ENCODE measurements at places on chromosomes 12 and 14.

- DNase-seq, result no peak
Measured at GRCh38 chr12:28949184-28949583, 199.9 kb upstream of the FAR2 start.

GRCh38 chr14:64580467-64580866, 30.7 kb downstream of the PPP1R36 start:
- DNase-seq, result no peak

GRCh38 chr14:101810897-101811621, 49.5 kb downstream of the PPP2R5C start:
- DNase-seq, result no peak

GRCh38 chr14:104689109-104689880, at the start of gene INF2:
Gene INF2, plus strand, starts transcription at chr14:104689618. Its CDS starts 11,748 bp downstream, at chr14:104701366.
- DNase-seq, result peak; percentile 54

DNA sequence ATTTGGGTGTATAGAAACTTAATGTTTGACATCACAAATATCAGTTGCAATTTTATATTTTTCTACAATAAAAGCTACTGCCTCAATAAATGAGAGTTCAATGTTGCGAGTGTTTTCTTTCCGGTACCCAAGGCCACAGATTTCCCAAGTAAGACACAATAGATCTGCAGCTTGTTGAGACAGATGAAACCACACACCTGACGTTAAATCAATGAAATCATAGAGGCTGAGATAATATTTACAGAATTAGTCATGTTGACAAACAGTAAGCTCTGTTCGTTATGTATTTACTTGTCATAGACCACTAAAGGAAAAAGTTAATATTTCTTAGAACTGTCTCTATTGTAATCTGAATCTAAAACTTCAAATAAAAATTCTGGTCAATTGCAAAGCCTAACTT, 49.2 kb upstream of the PTHLH start:
- no peak for DNase-seq

GRCh38 chr12:132702640-132703039, 8.0 kb upstream of the PGAM5 start:
- no peak for DNase-seq

DNA sequence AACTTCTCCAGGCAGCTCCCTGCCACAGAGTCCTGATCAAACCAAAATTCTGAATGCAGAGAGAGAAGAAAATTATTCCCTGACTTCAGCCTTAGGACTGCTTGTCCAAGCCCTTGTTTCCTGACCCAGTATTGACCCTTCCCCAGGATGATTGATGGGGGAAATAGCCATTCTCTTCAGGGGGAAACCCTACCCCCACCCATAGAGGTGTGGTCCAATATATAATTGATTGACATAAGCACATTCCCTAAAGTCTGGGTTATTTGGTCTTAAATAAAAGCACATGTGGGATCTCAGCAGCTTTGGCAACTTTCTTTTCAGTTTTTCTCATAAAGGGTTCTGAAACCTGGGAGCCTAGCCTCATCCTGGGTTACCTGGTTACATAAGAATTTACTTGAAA, 201.2 kb upstream of the DDHD1 start:
- no peak for DNase-seq

- DNase-seq, result no peak
Measured at GRCh38 chr12:77938301-77938700, 107.6 kb downstream of the NAV3 start.

DNA sequence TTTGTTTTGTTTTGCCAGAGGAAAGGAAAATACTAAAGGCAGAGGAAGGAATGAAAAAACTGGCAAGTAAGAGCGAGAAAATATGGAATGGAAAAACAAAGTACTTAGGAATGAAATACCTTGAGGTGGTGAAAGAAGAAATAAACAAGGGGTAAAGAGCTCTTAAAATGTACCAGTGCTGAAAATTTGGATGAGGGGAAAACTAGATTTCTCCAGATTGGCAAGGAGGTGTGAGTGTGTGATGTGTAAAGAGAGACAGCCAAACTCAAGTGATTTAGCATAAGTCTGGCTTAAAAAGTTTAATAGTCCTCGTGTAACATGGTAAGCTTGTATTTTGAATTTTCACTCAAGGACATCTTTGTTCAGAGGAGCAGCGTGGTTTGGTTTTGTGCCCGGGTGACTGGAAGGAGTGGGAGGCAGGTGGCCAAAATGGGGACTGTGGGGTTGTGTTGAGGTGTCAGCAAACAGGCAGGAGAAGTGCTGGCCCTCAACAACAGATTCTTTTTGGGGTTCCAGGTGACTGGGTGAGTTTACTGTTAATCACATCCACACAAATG, 102.7 kb downstream of the DACT1 start:
- no peak for DNase-seq

- no peak for DNase-seq
Measured at GRCh38 chr14:54686219-54686870, 119.4 kb downstream of the SAMD4A start.

- no peak for DNase-seq
Measured at GRCh38 chr12:14373217-14373616, 7.7 kb downstream of the ATF7IP start.

GRCh38 chr12:114678718-114679117, 5.3 kb downstream of the TBX3 start:
- no peak for DNase-seq

DNA sequence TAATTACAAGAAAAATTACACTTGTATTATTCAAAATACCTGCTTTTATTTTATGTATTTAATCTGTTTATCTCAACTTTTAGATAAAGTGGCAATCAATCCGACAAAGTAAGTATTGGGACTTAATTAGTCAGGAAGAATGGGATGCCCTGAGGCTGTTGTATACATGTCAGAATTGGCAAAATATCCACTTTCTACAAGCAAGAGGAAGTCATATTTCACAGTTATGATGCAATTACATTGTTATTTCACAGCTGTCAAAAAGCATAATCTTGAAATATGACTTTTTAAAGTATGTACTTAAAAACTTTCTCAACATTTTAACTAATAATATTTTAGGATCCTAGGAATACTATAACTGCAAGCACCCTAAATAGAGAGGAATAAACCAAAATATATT, 357.1 kb upstream of the MGAT4C start:
- DNase-seq, result no peak

DNA sequence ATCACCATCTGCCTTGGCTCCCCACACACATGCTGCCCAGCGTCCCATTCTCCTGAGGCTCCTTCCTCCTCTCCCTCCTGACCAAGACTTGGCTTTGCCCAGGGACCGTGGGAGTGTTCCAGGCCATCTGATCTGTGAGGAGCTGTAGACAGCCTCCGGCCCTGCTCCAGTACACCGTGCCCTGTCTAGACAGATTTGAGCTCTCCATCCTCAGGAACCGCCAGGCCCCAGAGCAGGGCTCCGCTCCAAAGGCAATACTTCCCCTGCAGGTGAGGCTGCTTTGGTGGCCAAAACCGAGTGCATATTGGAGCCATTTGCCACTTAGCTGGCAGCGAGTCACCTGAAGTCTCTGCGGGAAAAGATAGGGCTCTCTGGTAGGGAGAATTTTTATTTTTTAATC, 147.4 kb downstream of the ANO2 start:
- DNase-seq, result no peak

- DNase-seq, result no peak
Measured at GRCh38 chr12:125148316-125148715, 83.1 kb downstream of the AACS start.

GRCh38 chr12:807041-807735, 54.8 kb downstream of the WNK1 start:
- no peak for DNase-seq

DNA sequence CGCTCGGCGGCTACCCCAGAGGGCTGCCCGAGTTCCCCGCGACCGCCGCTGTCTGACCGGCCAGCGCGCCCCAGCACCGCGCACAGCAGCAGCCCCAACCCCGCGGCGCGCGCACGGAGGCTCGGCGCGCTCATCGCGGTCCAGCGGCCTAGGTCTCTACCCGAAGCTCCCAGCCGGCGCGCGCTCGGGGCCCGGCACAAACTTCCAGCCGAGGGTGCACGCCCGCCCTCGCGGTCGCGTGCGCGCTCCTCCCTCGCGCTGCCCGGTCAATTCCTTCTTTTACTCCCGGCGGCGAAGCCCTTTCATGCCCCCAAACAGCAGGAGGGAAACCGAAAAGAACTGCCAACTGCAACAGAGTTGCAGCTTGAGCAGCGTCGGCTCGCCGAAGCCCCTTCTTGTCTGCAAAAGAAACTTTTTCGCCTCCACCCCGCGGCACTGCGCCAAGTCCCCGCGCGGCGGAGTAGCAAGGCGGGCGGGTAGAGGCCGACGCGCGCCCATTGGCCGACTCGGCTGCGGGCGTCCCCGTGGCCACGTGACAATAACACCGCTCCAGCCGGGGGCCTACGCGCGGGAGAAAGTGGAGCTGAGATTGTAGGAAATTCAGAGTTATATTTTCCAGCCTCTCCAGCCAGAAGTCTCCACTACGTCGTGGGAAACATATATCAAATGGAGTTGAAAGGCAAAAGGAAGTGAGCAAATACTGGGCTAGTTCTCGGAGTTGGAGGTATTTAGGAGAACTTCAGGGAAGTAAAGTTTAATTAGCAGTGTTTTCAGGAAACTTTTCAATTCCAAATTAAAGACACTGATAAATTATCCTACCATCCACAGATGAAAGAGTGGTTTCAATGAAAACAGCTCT, at the start of gene LRIG3:
TSS of gene LRIG3 (minus strand) at position 403 of the 859 bp plus-strand sequence. CDS start at position 134, 269 bp downstream.
- DNase-seq, result peak; percentile 85

- DNase-seq, result no peak
Measured at GRCh38 chr12:89372584-89373370, 20.5 kb upstream of the DUSP6 start.

GRCh38 chr14:62117010-62117750, 355.0 kb downstream of the SNAPC1 start:
- peak; percentile 93 for DNase-seq

DNA sequence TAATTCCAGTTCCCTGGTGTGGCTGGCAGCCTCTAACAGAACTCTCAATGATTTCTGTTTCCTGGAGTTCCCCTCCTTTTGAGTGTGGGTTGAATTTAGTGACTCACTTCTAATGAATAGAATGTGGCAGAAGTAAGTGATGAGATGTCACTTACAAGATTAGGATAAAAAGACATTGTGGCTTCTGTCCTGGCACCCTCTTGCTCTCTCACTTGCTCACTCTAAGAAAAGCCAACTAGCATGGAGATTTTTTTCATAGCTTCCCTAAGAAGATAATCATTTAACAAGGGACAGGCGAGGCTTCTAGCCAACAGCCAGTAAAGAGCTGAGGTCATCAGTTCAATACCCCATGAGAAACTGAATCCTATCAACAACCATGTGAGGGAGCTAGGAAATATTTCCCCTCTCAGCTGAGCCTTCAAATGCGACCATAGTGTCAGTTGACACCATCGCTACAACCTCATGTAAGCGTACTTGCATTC, 156.7 kb downstream of the TMTC3 start:
- no peak for DNase-seq

DNA sequence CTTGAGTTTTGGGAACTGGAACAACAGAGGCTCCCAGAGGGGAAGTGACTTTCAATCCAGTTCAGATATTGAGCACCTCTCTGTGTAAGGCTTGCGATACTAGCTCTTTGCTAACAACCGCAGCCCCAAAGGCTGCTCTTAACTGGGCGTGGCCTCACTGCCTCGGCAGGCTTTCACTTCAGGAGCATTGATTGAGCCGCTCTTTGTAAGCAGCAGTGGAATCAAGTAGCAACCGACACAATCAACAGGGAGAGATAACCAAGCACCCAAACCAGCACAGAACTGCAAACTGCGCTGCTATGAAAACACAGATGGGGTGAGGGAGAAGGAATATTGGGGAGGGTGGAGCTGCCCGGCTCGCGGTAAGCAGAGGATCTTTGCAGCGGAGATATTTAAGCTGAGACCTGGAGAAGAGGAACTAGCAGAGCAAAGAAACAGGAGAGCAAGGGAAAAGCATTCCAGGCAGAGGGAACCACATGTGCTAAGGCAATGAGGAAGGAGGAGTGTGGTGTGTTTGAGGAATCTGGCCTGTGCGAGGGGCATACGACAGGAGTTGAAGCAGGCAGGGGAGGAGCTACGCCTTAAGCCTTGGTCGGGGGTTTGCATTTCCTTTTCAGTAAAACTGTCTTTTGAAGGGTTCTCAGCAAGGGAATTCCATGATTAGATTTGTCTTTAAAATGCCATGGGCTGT, 17.3 kb upstream of the YY1 start:
- peak; percentile 66 for DNase-seq

DNA sequence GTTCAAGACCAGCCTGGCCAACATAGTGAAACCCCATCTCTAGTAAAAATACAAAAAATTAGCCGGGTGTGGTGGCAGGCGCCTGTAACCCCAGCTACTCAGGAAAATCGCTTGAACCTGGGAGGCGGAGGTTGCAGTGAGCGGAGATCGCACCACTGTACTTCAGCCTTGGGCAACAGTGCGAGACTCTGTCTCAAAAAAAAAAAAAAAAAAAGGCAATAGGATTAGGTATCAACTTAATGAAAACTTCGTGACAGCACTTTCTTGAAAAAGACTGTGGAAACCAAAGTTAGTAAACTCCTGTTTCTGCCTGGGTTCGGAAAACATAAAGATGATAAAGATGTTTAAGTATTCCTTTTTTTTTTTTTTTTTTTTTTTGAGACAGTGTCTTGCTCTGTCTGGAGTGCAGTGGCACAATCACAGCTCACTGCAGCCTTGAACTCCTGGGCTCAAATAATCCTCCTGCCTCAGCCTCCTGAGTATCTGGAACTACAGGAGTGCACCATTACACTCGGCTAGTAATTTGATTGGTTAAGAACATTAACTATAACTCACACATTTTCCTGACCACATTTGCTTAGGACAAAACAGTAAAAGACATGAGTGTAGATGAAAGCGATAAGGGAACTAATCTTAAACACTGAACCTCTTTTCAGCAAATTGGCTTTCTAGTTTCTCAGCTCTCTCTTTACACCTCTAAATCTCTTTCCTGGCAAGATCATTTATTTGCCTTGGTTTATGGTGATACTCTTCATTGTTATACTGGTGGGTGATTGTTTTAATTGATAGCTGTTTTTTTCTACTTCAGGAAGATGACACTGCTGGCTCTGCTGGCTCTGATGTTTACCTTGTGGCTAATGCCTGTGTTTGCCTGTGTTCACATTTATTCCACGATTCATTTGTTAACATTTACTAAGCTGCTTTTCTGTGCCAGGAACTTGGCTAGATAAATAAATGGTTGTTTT, 15.8 kb downstream of the HIF1A start:
- DNase-seq, result no peak

DNA sequence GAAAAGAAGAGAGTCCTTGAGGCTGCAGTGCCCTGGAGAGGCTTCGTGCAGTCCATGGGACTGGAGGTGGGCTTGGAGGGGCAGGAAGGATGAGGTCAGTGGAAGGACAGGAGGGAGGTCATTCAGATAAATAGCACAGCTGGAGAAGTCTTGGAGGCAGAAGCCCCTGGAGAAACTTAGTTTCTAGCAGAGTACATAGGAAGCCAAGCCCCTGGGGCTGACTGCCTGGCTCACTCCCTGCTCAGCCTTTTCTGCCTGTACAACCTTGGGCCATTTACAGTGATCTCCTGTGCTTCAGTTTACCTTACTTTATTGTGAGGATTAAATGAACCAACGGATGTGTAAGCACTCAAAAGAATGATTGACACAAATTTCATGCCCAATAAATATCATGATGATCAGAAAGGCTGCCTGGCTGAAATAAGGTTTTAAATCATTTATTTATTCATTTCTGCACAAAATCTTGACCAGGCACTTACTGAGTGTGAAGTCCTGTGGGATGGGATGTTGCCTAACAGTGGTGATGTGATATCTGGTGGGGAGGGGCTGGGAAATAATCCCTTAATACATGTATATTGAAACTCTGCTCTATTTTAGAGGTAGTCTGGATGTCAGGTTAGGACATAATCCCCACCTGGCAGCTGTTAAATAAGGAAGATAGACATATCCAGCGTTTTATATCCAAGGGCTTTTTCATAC, 54.3 kb downstream of the PLEKHG7 start:
- DNase-seq, result no peak

GRCh38 chr12:22100958-22101748, 55.1 kb downstream of the CMAS start:
- peak; percentile 43 for DNase-seq

GRCh38 chr12:121145221-121145620, 12.5 kb downstream of the P2RX7 start:
- DNase-seq, result no peak
